Myocyte (in vitro differentiated cells): ENCODE measurements at places on chromosomes 6 and 20. TPM values are rescaled to one million over a fixed set of nuclear protein-coding genes. Genes with fewer than 3 reads are reported as not detected.
A peak's percentile ranks its signal among the peaks of the same experiment; 100 is the strongest.

GRCh38 chr6:46901882-46902314 is 19.8 kb downstream of the ADGRF5 start:
- DNase-seq = no peak

GRCh38 chr6:157597461-157598312 is 216.7 kb downstream of the ZDHHC14 start:
- DNase-seq = peak; percentile 50

- no peak for DNase-seq
Observed at GRCh38 chr6:56961151-56961550, 6.2 kb downstream of the BEND6 start.

DNA sequence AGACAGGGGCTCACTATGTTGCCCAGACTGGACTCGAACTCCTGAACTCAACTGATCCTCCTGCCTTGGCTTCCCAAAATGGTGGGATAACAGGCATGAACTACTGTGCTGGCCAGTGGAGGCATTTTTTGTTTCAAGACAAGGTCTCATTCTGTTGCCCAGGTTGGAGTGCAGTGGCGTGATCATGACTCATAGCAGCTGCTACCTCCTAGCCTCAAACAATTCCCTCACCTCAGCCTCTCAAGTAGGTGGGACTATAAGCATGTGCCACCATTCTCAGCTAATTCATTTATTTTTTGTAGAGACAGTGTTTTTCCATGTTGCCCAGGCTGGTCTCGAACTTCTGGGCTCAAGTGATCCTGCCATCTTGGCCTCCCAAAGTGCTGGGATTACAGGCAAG is 17.2 kb downstream of the ENPP3 start:
- DNase-seq = peak; percentile 13

- DNase-seq = peak; percentile 89
Observed at GRCh38 chr6:26006086-26006939, 43.7 kb downstream of the TRIM38 start.

- no peak for DNase-seq
Observed at GRCh38 chr6:147942363-147942762, 400.3 kb upstream of the SASH1 start.

DNA sequence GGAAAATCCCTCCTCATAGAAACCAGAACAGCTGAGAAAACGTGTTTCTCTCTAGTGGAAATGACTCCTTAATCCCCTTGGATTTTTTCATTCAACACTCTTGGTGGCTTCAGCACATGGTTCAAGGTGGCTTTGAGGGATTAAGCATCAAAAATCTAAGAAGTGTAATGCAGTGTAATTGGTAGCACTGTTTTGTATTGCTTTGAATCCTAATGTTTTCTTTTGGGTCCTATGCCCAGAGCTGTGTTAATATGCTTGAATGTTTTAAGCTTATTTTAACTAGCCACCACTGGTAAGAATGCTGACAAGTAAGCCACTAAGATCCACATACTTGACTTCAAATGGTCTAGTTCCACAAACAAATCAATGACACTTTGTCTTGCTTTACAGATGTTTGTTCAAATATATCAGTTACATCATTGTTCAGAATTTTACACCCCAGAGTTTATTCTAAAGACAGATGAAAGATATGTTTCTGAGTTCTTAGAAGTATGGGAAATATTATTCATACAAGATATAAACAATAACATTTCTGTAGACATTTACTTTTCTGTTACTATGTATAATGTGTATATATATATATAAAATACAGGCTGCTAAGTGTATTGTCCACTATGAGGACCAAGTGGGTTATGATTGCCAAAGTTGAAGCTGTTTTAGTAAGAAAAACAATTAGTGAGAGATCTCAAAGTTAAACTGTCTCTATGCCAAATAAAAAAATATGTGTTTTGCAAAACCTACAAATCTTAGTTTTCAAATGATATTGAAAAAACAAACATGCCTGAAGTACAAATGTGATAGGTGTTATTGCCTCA is 220.8 kb downstream of the OGFRL1 start:
- DNase-seq = peak; percentile 80

- DNase-seq = peak; percentile 43
Observed at GRCh38 chr20:16821211-16822089, 73.3 kb downstream of the OTOR start.

DNA sequence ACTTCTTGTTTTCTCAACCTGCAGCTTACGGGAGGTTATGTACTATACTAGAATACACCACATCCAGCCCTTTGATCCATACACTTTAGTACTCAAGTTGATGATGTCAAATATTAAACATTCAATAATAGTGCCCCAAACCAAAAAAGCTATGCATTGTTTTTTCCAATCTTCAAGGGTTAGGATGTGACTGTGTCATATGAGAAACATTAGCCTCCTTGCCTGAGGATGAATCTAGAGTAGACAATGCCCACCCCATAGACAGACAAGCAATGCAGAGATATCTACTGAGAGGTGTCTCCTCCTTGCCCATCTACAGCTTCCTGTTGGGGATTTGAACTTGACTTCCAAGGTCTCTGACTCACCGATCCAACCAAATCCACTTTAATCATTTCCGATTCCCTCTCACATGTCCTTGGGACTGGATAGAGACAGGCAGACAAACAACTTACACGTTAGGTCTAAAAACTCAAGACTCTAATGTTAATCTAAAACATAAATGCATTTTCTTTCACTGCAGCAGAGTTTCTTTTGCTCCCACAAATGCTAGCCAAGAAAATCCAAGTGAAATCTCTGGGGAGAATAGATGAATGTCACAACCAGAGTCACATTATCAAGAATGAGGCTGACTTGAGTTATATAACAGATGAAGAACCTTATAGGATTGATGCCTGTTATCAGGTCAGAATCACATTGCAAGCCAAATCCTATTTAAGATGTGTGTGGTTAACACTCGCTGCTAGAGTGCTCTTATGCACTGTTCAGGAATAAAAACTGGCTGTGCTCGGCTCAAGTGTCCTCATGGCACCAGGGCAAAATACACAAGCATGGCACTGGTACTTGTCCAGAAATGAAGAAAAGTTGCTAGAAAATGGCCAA is 75.5 kb upstream of the TNFAIP3 start:
- DNase-seq = no peak

DNA sequence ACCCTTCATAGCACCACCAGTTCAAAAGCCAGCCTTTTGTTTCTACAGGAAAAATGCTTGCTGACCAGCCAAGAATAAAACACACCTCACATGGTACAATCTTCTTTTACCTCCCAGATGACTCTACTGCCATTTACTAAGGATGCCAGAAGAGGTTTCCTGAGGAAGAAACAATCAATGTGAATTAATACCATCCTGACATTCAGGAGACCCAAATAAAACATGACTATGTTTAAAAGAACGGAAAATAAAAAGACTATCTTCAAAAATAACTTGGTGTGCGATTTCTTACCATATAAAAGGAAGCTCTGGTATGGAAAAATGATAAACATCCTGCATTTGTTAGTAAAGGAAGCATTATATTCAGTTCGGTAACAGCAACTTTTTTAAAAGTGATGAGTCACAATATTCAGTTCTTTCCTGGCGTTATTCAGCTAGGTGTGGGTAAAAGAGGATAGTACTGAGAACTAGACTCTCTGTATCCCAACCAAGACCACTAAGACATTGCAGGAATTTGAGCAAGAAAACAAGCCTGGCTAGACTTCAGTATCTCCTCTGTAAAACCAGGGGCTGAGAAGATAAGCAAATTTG is 16.3 kb downstream of the COL21A1 start:
- no peak for DNase-seq

- no peak for DNase-seq
Observed at GRCh38 chr6:37372116-37372515, 18.3 kb downstream of the RNF8 start.

DNA sequence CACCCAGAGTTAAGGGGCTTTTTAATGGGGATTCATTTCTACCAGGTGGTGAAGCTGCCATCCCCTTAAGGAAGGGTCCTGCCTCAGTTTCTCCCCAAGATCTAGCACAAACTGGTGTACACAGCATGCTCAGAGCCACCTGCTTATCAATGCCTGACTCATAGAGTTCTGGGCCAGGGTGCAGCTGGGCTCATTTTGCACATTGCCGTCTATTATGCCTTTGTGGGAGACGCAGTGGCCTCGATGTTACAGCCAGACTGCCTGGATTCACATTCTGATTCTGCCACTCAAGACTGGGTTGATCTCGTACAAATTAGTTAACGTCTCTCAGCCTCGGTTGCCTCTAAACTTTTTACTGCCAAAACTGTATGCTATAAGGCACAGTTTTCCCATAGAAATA is 365.7 kb downstream of the ZFAND3 start:
- DNase-seq = no peak

DNA sequence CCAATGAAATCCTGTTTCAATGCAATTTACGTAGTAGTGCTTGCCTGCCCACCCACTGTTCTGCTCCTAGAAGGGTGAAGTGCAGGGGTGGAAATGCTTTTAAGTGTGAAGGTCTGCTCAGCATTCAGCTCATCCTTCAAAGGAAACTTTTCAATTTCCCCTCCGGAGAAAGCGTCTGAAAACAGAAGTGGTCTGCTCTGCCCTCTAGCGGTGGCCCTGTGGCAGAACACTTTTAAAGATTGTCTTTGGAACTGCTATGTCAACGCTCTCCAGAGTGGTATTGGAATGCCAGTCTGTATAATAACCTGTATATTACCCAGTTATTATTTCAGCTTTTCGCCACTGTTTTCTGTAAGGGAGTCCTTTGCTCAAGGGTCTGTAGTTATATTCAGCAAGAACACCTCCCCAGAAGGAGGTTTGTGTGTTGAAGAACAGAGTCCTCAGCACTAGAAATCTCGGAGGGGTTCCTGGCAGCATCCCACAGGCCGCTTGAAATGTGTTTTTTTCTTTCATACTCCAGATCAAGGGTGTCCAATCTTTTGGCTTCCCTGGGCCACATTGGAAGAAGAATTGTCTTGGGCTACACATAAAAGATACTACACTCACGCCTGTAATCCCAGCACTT is 63.1 kb upstream of the KLHL31 start:
- peak; percentile 57 for DNase-seq

The IPCEF1 gene
- total RNA-seq = not detected in 2 replicates

The SULF2 gene
- 2.6 and 6.0 TPM in 2 replicates for total RNA-seq

The CALHM6 gene
- total RNA-seq = 0.31 TPM in 1 of 2 replicates, not detected in the other

The CNKSR3 gene
- 10.0 and 12.8 TPM in 2 replicates for total RNA-seq

The SLPI gene
- total RNA-seq = not detected in 2 replicates

The B4GALT5 gene
- total RNA-seq = 35.8 and 37.3 TPM in 2 replicates

The PNLDC1 gene
- not detected in 2 replicates for total RNA-seq

The LATS1 gene
- total RNA-seq = 13.5 and 13.8 TPM in 2 replicates

The LY6G6F gene
- not detected in 2 replicates for total RNA-seq

The DEF6 gene
- 0.31 TPM in 1 of 2 replicates, not detected in the other for total RNA-seq

The RSPH4A gene
- 1.2 and 1.9 TPM in 2 replicates for total RNA-seq

The OR2H2 gene
- not detected in 2 replicates for total RNA-seq
